Posterior vena cava (tissue), 2 donors: ENCODE measurements at places on chromosomes 3 and 15. TPM values are rescaled to one million over a fixed set of nuclear protein-coding genes. Genes with fewer than 3 reads are reported as not detected.

The COL6A5 gene
- not detected for total RNA-seq

The LSMEM2 gene
- total RNA-seq = not detected

The FRMD5 gene
- 0.37 TPM for total RNA-seq

The ROPN1 gene
- not detected for total RNA-seq

The CD80 gene
- total RNA-seq = 0.24 TPM

The NLGN1 gene
- 11.5 TPM for total RNA-seq
